ENCODE measurements at places on chromosomes 13 and 19. TPM values are rescaled to one million over a fixed set of nuclear protein-coding genes. Genes with fewer than 3 reads are reported as not detected.

DNA sequence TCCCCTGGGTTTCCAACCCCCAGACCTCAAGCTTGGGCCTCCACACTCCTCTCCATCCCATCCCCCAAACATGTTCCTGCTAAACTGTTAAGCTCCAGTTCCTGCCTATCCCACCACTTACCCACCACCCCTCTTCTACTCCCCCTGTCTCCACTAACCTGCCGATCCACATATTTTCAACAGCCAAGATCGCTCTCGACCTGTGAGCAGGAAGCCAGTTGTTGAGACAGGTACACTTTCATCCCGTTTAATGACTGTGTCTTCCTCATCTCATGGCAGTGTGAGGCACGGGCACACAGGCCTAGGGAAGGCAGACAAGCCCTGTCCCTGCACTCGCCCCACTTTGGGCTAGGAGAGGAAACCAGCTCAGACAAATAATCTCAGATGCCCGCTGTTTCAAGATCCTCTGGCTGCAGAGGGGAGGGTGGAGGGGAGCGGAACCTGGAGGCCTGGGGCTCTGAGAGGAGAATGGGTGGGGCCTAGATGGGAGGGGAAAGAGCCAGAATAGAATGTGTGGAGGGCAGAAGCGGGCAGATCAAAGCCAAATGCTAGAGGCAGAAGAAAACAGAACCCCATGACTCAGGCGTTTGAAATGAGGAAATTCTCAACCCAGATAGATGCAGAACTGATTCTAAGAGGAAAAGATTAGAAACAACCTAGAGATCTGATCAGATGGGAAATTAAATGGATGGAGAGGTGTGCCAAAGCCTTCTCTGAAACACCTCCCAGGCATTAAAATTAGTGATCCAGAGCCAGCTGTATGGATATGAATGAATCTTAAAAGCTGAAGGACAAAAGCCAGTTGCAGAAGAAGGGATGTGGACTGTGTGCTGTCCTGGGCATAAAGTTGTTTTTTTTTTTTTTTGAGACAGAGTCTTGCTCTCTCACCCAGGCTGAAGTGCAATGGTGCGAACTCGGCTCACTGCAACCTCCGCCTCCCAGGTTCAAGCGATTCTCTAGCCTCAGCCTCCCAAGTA lies 16.9 kb upstream of the CYP2S1 start:
- no peak for DNase-seq
- H3K4me3 ChIP-seq, result no peak overlapping the region
- H3K4me1 ChIP-seq, result peaks cover 7% of the 10 kb centered on the region
- H3K27ac ChIP-seq, result no peak overlapping the region
- H3K36me3 ChIP-seq, result no peaks in the 10 kb centered on the region

Gene LGI4
- polyA plus RNA-seq, result not detected

DNA sequence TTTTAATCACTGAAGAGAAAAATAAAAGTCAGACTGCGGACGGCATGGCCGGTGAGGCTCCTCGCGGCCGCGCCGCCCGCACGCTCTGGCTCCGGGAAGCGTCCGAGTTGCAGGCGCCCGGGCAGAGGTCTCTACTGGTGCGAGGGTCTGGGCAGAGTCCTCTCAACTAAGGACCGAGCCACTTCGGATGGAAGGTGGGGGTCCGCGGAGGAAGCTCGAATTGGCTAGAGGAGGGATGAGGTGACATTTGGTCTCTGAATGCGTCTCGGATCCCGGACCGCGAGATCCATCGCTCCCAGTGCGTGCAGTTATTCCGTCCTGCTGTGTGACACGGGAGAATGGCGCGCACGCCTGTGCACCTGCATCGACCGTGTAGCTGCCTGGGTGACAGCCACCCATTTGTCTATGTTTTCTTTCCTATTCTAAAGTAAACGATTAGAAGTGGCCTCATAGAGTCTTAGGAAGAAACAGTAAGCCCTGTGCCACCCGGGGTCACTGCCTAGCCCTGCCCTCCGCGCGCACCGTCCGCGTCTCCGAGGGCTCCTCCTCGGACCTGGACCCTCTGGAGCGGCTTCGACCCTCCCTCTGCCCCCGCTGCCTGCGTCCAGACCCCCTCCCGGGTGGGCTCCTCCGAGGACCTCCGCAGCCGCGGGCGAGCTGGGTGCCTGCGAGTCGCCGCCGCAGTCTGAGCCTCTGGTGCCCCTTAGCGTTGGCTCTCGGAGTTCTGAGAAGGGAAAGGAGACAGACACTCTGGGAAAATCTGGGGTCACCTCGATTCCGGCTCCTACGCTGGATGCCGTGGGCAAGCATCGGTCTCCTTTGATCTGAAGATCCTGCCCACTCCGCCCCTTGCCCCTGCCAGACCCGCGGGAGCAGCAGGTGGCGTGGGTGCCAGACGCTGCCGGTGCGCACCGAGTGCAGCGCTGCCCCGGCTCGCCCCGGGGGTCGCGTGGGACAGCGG lies 347.4 kb downstream of the LIG4 start:
- peak overlapping the region; percentile 42 for H3K4me3 ChIP-seq
- peaks cover 58% of the 10 kb centered on the region for H3K27me3 ChIP-seq
- DNase-seq, result no peak
- peaks cover 11% of the 10 kb centered on the region for H3K4me1 ChIP-seq
- H3K36me3 ChIP-seq, result no peaks in the 10 kb centered on the region

- no peak for DNase-seq
- no peaks in the 10 kb centered on the region for H3K4me1 ChIP-seq
- H3K36me3 ChIP-seq, result no peaks in the 10 kb centered on the region
- no peak overlapping the region for H3K27ac ChIP-seq
- H3K27me3 ChIP-seq, result peaks cover 20% of the 10 kb centered on the region
- H3K4me3 ChIP-seq, result no peak overlapping the region
Observed at GRCh38 chr13:26541678-26542568, 15.6 kb upstream of the WASF3 start.

- DNase-seq, result no peak
- H3K27me3 ChIP-seq, result peaks cover 68% of the 10 kb centered on the region
- H3K36me3 ChIP-seq, result no peaks in the 10 kb centered on the region
Observed at GRCh38 chr13:36131931-36132297, 732 bp upstream of the DCLK1 start.

DNA sequence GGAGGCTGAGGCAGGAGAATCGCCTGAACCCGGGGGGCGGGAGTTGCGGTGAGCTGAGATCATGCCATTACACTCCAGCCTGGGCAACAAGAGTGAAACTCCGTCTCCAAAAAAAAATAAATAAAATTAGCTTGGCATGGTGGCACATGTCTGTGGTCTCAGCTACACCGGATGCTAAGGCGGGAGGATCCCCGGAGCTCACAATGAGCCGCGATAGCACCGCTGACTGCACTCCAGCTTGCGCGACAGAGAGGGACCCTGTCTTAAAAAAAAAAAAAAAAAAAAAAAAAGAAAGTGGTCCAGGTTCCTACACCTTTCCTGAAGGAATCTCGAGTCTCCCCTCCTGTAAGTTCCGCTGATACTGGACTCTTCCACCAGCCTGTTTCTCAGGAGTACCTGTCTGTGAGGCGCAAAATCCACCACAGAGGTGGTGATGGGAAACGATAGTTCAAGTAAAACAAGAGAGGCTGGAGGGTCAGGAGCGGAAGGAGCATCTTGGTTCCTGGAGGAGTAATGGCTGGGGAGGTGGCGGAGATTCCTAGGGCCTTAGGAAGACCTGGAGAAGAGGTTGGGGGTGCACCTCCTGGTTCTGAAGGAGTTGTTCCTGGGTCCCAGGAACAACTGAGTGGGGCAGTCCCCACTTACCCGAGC lies 471 bp downstream of the FUT1 start:
- peaks cover 52% of the 10 kb centered on the region for H3K27me3 ChIP-seq
- H3K27ac ChIP-seq, result no peak overlapping the region
- H3K4me1 ChIP-seq, result peaks cover 21% of the 10 kb centered on the region
- no peaks in the 10 kb centered on the region for H3K36me3 ChIP-seq
- DNase-seq, result no peak
- peak overlapping the region; percentile 81 for H3K4me3 ChIP-seq

GRCh38 chr19:21851596-21852345 lies 15.8 kb upstream of the ZNF43 start:
- peaks cover 22% of the 10 kb centered on the region for H3K4me1 ChIP-seq
- no peaks in the 10 kb centered on the region for H3K27me3 ChIP-seq

DNA sequence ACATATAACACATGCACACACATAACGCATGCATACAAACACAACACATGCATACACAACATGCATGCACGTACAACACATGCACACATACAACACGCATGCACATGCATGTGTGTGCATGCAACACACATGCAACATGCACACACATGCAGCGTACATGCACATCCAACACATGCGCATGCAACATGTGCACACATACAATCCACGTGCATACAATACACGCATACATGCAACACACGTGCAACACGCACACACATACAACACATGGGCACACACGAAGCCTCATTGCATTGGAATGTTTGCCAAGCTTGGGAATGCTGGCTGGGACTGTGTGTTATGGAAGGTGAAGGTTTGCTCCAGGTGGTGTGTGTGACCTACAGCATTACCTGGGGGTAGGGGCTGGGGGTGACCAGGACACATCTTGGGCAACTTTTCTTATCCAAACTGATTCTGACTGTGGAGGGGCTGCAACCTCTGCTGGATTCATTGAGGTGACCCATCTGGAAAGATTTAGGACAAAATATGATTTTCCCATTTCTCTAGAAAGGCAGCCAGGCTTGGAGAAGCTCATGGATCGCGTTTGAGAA lies 58.9 kb downstream of the SPACA7 start:
- DNase-seq, result no peak
- no peak overlapping the region for H3K27ac ChIP-seq

Data from naive B cell (primary cell).